Cardiac muscle cell (in vitro differentiated cells and primary cell): ENCODE measurements at places on chromosomes 5 and 9.

GRCh38 chr5:43338862-43339261, 25.6 kb upstream of the HMGCS1 start:
- H3K36me3 ChIP-seq: no peaks in the 10 kb centered on the region
- H3K4me1 ChIP-seq: no peaks in the 10 kb centered on the region
- H3K27ac ChIP-seq: no peak overlapping the region
- H3K4me3 ChIP-seq: no peak overlapping the region
- no peak for DNase-seq

DNA sequence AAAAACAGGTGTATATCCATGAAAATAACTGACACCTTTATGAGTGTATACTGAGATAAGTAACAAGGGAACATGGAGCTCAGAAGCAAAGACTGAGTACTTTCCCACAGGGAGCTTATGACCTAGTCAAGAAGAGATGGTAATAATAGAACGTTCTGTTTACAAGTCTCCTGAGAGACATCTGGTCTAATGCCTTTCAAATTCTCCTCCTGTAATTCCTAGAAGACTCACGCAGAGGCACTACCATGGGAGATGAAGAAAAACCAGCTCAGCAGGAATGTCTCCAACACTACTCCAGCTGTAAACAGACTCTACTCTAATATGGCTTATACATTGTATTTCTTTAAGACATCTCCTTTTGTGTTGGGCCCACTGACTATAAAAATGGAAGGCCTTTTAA, 503.6 kb upstream of the TUSC1 start:
- DNase-seq: no peak
- no peak overlapping the region for H3K4me3 ChIP-seq
- H3K27ac ChIP-seq: no peak overlapping the region
- H3K36me3 ChIP-seq: no peaks in the 10 kb centered on the region
- H3K27me3 ChIP-seq: no peaks in the 10 kb centered on the region

- no peak overlapping the region for H3K27ac ChIP-seq
- no peaks in the 10 kb centered on the region for H3K4me1 ChIP-seq
- no peaks in the 10 kb centered on the region for H3K36me3 ChIP-seq
- no peaks in the 10 kb centered on the region for H3K27me3 ChIP-seq
Observed at GRCh38 chr9:84600739-84601138, 68.8 kb upstream of the NTRK2 start.

DNA sequence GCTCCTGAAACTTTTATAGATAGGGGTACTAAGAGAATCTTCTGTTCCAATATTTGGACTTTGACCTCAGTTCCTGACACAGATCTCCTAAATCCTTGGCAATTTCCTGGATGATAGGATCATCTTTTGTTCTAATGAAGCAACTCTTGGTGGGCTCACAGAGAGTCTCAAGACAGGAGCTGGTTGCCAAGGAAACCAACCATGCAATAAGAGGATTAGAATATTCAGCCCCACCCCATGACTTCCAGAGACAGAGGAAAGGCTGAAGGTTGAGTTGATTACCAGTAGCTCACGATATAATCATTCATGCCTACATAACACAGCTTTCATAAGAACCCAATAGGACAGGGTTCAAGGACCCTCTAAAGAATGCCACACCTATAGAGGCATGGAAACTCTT, 2050.2 kb upstream of the CDH6 start:
- no peak overlapping the region for H3K4me3 ChIP-seq
- H3K27me3 ChIP-seq: no peaks in the 10 kb centered on the region
- DNase-seq: no peak
- H3K36me3 ChIP-seq: no peaks in the 10 kb centered on the region
- no peaks in the 10 kb centered on the region for H3K4me1 ChIP-seq

- peaks cover 4% of the 10 kb centered on the region for H3K4me1 ChIP-seq
- H3K4me3 ChIP-seq: no peak overlapping the region
- no peaks in the 10 kb centered on the region for H3K27me3 ChIP-seq
- no peak overlapping the region for H3K27ac ChIP-seq
- DNase-seq: peak; percentile 70
Observed at GRCh38 chr9:99807276-99807852, 14.3 kb upstream of the NR4A3 start.
